D341Med (cell line): ENCODE measurements at places on chromosomes 6 and 20.

GRCh38 chr6:72758901-72759300 is 137.0 kb downstream of the KCNQ5 start:
- no peak for DNase-seq

DNA sequence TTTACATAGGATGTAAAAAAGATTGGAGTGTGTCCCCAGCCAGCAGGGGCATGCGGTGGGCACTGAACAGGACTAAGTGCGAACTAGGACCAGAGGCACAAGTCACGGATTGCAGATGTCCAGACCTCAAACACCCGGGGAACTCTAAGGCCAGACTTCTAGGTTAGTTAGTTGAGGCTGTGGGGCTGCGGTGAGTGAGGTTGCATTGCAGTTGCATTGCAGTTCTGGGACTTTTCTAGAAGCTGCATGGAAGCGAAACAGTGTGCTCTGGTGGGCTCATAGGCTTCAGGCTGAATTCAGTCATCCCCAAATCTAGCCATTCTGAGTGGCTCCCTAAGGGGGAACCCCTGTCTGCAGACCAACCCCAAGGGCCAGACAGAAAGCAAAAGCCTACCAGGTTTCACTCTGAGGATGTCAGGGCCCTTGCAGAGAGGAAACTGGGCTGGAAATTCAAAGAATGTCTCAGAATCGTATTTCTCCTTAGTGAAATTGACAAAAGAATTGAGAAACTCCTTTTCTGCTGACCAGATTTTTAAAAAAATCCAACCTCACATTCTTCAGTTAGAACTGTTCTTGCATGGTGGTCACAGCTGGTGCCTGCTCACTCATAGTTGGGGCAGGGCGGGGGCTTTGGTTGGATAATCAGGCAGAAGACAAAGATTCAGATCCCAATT is 182.8 kb downstream of the ZDHHC14 start:
- no peak for DNase-seq

GRCh38 chr6:35640017-35640664 is 48.6 kb downstream of the FKBP5 start:
- no peak for DNase-seq

GRCh38 chr6:2999618-3000557 is at the start of gene NQO2:
TSS of gene NQO2 (plus strand) at chr6:2999894. CDS start at chr6:3006553, 6,659 bp downstream.
- DNase-seq, result peak; percentile 100

GRCh38 chr20:454951-455350 is 7.4 kb downstream of the TBC1D20 start:
- no peak for DNase-seq

DNA sequence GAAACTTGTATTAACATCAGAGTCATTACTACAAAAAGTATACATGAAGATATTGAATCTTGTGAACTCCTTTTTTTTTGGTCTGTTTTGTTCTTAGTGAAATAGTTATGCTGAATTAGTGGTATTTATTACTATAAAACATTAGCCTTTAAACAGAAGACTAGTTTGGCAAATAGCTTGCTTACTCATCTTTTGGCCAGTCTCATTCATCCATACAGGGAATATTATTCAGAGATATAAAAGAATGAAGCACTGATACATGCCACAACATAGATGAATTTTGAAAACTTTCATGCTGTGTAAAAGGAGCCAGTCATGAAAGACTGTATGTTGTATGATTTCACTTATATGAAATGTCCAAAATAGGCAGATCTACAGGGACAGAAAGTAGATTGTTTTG is 205.9 kb downstream of the ZFAND3 start:
- no peak for DNase-seq

DNA sequence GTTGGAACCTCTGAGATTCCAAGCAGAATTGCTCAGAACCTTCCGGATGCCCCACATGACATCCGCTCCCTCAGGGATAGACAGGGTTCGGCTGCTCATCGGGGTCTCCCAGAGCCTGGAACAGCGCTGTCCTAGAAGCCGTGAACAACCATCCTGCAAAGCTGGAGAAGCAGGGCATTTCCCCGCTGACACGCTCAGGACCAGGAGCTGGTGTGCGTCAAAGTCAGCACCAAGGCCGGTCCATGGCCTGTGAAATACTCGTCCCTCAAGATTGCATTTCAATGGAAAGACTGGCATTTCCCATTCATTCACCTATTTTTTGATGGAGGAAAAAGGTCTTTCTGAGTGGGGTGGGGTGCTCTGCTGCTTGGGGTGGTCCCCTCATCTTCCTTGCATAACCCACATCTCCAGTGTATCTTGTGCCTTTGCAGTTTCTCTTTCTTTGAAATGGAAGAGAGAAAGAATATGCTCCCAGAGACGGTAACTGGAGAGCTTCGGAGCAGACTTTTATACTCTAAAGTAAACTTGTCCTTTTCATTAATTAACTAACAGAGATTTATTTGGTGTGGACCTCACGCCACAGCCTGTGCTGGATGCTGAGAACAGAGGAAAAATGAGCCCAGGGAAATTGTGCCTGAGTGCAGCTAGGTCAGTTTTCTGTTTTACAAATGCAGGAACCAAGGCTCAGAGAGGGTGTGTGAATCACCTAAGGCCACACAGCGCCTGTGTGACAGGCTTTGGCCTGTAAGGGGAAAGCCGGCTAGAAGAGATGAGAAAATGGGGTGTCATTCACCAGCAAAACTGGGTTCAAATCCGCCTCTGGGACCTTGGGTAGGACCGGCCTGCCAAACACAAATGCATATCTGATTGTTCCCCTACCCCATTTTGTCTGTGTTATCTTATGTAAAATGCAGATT is 52.4 kb downstream of the RBM38 start:
- no peak for DNase-seq
